NCI-H2171 treated with DMSO at 0.1 percent for 48 hours (cell line): ENCODE measurements at places on chromosomes 7 and 10.

GRCh38 chr10:62805231-62806099, 945 bp downstream of the ADO start:
- peak; percentile 40 for DNase-seq

- DNase-seq: no peak
Measured at GRCh38 chr10:131779661-131780394, 121.0 kb upstream of the PPP2R2D start.

- DNase-seq: no peak
Measured at GRCh38 chr7:148382596-148382995, 208.0 kb upstream of the C7orf33 start.

GRCh38 chr10:78920011-78920410, 148.8 kb upstream of the ZMIZ1 start:
- DNase-seq: peak; percentile 55

GRCh38 chr10:21919117-21919516, 84.4 kb downstream of the DNAJC1 start:
- DNase-seq: no peak

DNA sequence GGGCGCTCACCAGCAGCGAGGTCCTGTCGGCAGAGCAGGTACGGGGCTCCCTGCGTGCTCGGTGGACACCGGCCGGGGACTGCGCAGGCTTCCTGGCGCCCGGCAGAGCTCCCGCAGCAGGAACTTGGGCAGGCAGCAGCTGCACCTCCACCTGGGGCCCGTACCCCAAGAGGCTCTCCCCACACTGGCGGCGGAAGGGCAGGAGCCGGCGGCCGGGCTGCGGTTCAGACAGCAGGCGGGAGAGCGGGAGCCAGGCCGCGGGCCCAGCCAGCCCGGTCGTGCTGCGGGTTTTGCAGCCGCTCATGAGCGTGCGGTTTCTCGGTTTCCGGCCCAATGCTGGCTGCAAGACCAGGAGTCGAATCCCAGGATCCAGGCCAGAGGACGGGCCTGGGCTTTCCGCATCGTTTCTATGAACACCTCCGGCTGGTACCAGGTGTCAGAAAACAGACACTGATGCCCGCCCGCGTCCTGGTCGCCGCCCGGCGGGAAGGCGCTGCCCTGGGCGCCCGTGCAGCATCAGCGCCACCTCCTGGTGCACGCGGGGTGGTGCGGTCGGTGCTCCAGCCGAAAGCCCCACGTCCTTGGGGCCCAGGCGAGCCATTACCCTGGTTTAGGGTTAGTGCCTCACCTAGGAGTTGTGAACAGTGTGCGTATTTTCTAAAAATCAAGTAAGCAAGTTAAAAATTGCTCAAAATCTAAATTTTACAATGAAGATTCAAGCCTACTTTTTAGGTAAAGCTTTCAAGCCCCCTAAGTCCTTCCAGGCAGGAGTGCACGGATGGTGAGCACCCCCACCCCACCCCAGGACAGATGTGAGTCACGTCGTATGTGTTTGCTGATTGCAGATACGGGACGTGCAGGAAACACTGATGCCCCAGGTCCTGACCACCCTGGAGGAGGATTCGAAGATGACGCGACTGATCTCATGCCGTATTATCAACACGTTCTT, 47.4 kb upstream of the PRKAR1B start:
- peak; percentile 25 for DNase-seq

- no peak for DNase-seq
Measured at GRCh38 chr7:100432053-100432452, 2.4 kb downstream of the MEPCE start.

GRCh38 chr10:1577945-1578344, 159.4 kb downstream of the ADARB2 start:
- DNase-seq: peak; percentile 75

GRCh38 chr10:27620430-27621397, 116.6 kb downstream of the RAB18 start:
- DNase-seq: no peak
